ENCODE measurements at places on chromosomes 6 and 20.

DNA sequence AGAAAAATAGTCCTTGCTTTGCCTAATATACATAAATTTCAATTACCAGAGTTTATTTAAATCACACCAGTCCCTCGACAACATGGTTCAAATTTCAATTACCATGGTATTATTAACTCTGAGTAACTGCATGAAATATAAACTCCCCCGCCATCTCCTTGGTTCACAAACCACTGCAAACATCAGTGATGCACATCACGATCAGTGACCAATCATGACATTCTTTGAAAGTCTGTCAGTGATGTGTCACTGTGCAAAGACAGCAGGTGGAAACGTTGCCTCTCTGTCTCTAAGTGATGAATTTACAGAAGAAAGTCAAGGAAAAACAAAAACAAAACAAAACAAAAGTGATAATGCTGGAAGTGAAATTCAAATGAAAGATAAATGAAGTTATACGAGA lies 86.7 kb downstream of the TASP1 start:
- no peak for DNase-seq

DNA sequence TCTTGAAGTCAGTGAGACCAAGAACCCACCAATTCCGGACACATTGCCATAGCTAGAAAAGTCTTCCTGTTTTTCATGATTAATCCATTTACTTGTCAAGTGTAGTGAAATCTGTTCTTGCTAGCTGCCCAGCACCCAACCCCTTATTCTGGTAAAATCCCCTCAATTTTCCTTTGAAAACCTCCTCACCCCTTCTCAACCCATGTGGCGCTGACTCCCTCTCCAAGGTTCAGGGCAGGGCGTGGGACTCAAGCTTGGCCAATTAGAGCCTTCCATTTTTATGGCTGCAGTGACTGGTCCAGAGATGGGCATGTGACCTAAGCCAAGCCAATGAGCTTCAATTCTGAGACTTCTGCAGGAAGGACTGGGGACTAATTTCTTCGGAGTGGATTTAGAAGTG lies 9.8 kb upstream of the ZBP1 start:
- no peak for DNase-seq

DNA sequence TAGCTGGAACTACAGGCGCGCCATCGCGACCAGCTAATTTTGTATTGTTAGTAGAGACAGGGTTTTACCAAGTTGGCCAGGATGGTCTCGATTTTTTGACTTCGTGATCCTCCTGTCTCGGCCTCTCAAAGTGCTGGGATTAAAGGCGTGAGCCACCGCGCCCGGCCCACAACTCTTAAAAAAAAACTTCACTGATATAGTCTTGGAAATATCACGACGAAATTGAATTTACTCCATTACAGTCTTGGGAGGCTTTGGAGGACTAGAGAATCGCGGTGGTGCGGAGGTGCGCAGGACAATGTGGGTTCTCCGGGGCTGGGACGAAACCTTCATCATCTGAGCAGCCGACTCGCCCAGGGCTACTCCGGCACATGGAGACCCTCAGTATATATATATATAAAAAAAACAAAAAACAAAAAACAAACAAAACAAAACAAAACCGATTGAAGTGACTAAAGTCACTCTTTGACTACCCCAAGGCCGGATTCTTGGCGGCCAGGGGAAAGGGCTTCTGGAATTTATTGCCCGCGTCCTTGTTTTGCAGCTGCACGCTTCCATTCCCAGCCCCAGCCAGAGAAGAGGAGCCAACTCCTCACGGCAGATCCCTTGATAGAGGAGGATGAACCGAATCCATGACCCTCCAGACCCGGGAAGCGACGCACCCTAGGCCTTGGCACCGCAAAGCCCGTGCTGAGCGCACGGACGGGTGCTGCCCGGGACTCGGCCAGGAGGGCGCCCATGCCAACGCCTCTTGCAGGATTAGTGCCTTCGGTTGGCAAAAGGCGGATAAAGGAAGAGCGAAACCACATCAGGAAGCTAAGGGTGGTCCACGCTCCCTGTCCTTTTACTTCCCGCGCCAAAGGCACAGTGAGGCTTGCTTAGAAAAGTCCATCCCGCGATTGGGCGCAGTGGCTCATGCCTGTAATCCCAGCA lies 1.7 kb upstream of the GCM2 start:
- no peak for DNase-seq

DNA sequence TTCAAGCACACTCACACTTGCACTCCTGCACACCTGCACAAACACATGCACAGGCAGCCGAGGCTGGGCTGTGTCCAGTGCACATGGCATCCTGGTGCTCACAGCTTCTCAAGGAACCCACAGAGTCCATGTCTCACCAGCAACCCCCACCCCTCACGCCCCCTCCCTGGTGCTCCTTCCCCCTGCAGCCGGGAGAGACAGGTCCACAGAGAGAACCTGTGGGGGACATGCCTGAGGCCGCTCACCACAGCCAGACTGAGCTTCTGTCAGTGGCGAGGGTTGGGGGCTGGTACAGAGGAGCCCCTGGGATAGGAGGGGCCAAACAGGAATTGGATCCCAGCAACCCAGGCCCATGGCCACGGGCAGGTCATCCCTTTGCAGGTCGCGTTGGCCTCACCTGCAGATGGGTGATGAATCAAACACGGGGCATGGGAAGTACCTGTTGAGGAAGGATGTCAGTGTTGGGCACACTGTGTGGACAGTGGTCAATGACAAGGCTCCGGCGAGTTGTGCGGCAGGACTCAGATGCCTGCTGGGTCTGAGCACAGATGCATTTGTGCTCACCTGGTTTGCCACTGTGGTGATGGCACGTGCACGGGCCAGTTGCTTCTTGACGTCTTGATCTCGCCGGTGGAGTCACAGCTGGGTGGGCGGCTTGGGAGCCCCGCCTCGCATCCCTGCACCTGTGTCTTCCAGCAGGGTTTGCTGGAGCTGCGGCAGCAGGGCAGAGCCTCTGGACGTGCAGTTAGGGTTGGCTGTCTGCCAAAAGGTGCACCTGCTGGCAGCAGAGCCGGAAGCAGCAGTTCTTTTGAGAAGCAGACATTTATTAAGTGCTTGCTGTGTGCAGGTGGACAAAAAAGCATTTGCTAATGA lies 113.0 kb downstream of the ERMARD start:
- DNase-seq, result no peak

GRCh38 chr6:20230401-20231119 lies 18.3 kb upstream of the MBOAT1 start:
- DNase-seq, result no peak

DNA sequence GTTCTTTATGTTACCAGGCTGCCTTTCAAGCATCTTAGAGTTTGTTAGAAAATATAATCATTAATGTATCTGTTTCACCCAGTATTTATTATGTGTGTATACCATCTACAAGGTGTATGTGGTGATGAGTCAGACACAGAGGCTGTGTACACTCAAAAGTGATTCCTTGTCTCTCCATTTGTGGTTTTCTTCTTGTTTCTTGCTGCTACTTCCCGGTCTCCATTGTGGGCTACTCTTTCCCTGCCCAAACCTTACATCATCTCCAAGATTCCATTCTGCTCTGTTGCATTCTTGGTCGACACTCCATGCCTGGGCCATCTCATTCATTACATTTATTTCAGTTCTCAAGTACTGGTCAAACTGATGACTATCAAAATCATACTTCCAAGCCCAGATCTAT lies 182.2 kb upstream of the STXBP5 start:
- no peak for DNase-seq

- DNase-seq, result no peak
These were observed 168.3 kb upstream of the SPACA1 start for GRCh38 chr6:87879132-87879861.

GRCh38 chr6:132830334-132830751 lies 16.0 kb downstream of the RPS12 start:
- no peak for DNase-seq

DNA sequence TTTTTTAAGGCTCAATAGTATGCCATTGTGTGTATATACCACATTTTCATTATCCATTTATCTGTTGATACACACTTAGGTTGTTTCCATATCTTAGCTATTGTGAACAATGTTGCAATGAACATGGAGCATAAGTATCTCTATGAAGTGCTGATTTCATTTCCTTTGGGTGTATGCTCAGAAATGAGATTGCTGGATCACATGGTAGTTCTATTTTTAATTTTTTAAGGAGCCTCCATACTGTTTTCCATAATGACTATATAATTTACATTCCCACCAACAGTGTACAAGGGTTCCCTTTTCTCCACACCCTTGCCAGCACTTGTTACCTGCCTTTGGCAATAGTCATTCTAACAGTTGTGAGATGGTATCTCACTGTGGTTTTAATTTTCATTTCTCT lies 15.1 kb upstream of the HLA-DOA start:
- no peak for DNase-seq

DNA sequence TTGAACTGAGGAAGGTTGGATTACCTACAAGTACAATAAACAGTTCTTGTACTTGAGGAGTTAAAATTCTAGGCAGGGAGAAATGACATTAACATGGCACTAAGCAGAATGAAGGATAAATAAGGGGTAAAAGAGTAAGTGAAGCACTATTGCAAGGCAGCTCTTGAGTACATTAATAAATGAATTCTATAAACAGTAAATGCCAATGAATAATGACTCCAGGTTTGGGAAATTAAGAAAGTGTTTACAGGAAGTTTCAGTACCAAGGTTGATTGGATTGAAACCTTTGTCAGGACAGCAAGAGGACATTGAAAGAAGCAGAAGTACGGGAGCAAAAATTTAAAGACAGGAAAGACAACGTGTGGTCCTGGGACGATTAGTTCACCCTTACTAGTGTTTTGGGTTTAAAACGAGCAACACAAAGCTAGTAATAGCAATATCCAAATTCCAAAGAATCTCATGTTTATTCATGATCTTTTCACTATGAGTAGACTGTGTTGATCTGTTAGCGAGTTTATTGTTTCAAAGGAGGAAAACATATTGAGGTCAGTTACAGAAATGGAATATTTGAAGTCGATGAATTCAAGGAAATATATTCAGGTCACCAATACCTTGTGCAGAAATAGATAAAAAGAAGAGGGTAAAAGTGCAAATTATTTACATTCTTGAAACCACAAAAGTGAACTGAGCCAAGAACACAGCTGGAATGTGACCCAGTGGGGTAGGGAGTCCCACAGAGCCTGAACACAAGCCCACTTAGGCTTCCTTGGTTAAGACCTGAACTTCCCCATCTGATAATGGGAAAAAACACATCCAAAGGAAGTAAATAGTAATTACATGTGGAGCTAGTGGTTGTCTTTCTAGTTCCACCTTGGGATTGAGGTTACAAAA lies 80.8 kb downstream of the MKKS start:
- DNase-seq, result no peak

DNA sequence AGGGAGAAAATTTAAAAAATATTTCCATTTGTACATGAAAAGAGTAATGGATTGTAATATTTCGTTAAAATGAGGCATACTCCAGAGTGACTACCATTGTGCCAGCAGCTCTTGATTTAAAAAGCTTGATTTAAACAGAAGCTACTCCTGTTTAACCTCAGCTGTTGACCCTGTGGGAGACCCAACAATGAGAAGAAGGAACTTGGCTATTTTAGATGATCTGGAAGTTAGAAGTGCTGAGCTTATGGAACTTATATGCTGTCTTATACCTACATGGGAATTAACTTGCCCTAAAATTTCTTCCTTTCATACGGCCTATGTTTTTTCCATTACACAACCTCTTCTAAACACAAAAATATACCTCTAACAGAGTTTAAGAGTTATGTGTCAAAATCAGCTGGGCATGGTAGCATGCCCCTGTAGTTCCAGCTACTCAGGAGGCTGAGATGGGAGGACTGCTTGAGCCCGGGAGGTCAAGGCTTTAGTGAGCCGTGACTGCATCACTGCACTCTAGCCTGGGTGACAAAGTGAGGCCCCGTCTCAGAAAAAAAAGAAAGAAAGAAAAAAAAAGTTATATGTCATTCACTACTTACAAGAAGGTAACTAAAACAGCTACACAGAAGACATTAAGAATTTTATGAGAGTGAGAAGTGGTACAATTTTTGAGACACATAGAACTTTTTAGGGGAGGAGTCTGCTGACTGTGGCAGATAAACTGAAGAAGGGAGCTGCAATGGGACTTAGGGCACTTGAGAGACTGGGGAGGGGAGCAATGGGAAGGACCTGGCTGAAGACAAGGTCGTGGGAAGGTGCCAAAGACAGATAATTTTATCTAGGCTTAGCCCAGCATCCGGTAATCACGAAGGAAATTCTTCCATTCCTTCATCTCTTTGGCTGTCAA lies 139.9 kb downstream of the MYB start:
- no peak for DNase-seq
